T-helper 2 cell treated with Interferon-gamma antibody and Interleukin-4, amounts not matched to agents 5 μg/mL and 100 μg/mL, for 36 hours (primary cell): ENCODE measurements at places on chromosomes 13 and 19.

DNA sequence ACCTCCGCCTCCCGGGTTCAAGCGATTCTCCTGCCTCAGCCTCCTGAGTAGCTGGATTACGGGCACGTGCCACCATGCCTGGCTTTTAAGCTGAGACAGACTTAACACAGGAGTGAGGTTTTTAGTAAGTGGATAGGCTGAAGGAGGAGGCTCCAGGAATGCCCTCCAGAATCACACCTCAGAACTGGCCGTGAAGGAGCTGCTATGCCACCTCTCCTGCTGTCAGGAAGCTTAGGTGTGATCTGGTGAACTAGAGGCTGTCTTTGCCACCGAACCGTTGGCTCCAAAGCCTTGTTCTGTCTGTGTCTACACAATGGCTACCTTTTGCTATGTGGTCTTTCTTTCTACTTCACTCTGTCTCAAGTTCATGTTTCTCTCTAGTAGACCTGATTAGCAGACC is 4.2 kb downstream of the PDCD2L start:
- H3K36me3 ChIP-seq: peaks cover 14% of the 10 kb centered on the region
- no peak overlapping the region for H3K4me3 ChIP-seq
- no peak for DNase-seq
- no peak overlapping the region for H3K27ac ChIP-seq
- peaks cover 4% of the 10 kb centered on the region for H3K4me1 ChIP-seq

- no peak for DNase-seq
- peaks cover 9% of the 10 kb centered on the region for H3K36me3 ChIP-seq
- H3K4me1 ChIP-seq: peaks cover 19% of the 10 kb centered on the region
Observed at GRCh38 chr19:46861691-46862502, 1.1 kb downstream of the ARHGAP35 start.

GRCh38 chr13:96540670-96541069 is 450.8 kb downstream of the HS6ST3 start:
- H3K4me3 ChIP-seq: no peak overlapping the region
- H3K36me3 ChIP-seq: no peaks in the 10 kb centered on the region
- H3K27me3 ChIP-seq: no peaks in the 10 kb centered on the region
- H3K27ac ChIP-seq: no peak overlapping the region

DNA sequence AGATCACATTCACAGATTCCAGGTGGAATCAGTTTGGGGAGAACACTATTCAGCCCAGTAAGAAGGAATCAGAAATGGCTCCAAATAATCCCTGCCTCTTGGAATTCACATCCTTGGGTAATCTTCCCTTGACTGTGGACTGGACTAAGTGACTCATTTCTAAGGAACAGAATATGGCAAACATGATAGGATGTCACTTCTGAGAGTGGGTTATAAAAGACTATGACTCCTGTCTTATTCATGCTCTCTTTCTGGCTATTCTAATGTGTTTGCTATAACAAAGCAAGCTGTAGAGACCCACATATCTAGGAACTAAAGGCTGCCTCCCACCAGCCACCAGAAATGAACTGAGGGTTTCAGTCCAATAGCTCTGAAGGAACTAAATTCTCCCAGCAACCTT is 37.8 kb downstream of the MBD3L2B start:
- H3K4me1 ChIP-seq: peaks cover 3% of the 10 kb centered on the region
- H3K4me3 ChIP-seq: no peak overlapping the region
- H3K36me3 ChIP-seq: peaks cover 7% of the 10 kb centered on the region
- no peaks in the 10 kb centered on the region for H3K27me3 ChIP-seq
- H3K27ac ChIP-seq: no peak overlapping the region
- no peak for DNase-seq

GRCh38 chr13:46100191-46100815 is 4.5 kb downstream of the CPB2 start:
- DNase-seq: no peak
- no peaks in the 10 kb centered on the region for H3K4me1 ChIP-seq
- no peak overlapping the region for H3K4me3 ChIP-seq
- no peak overlapping the region for H3K27ac ChIP-seq
- peaks cover 14% of the 10 kb centered on the region for H3K27me3 ChIP-seq
- no peaks in the 10 kb centered on the region for H3K36me3 ChIP-seq

GRCh38 chr13:96473526-96474180 is 383.7 kb downstream of the HS6ST3 start:
- H3K27me3 ChIP-seq: no peaks in the 10 kb centered on the region
- no peak for DNase-seq
- no peak overlapping the region for H3K4me3 ChIP-seq
- H3K4me1 ChIP-seq: no peaks in the 10 kb centered on the region
- no peaks in the 10 kb centered on the region for H3K36me3 ChIP-seq

DNA sequence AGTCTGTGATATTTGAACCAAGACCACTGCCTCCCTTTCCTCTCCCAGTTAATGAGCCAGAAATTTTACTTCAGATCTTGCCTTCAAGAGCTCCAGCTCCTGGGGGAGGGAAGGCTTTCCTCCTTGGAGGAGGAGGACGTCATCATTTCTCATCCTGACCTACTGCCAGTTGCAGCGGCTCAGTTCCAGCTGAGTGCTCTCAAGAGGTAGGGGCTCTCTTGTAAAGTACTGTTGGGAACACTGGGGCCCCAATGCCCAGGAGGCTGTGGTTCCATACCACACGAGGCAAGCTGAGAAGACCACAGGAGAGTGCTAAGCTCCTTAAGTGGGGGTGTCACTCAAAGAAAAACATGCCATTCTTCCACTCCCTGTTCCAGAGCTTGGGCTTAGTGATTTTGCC is 36.2 kb downstream of the METTL21C start:
- no peak overlapping the region for H3K4me3 ChIP-seq
- H3K36me3 ChIP-seq: peaks cover 41% of the 10 kb centered on the region
- no peaks in the 10 kb centered on the region for H3K4me1 ChIP-seq
- no peak overlapping the region for H3K27ac ChIP-seq
- DNase-seq: no peak

- no peak for DNase-seq
- no peaks in the 10 kb centered on the region for H3K27me3 ChIP-seq
- no peaks in the 10 kb centered on the region for H3K36me3 ChIP-seq
- no peak overlapping the region for H3K27ac ChIP-seq
Observed at GRCh38 chr13:76715075-76715474, 171.1 kb downstream of the KCTD12 start.

GRCh38 chr13:28429685-28430290 is 65.1 kb downstream of the FLT1 start:
- DNase-seq: no peak
- H3K4me3 ChIP-seq: no peak overlapping the region
- no peaks in the 10 kb centered on the region for H3K27me3 ChIP-seq

DNA sequence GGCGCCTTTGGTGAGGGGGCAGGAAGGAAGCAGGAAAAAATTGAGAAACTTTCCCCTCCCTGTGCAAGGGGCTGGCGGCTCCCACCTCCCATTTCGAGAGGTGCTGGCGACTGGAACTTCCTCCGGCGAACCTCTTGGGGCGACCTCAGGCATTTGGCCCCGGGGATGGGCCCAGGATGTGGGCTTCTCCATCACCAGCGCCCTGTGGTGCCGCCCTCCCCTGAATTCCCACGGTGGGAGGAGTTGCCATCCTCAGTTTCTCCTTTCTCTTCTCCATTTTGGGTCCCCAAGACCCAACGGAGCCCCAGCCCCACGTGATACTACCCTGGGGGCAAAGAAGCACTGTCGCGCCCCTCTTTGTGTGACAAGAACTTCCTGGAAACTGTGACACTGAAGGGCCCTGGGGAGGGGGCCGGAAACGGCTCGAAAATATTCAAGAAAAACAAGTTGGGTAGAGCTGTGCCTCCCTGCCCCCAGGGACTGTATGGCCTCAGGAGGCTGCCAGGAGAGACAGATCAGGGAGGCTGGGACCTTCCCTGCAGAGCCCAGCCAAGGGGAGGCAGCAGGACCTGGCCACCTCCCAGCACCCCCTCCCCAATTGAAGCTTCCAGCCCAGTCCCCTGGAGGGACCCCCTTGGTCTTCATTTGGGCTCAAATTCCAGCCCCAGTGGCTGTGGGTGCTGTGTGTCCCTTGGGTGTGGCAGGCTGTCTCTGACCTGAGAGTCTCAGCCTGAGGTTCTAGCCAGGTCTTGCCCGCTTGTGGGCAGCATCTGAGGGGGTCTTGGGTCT is 16.2 kb upstream of the AP1M2 start:
- peaks cover 17% of the 10 kb centered on the region for H3K4me1 ChIP-seq
- H3K27me3 ChIP-seq: peaks cover 3% of the 10 kb centered on the region
- H3K36me3 ChIP-seq: peaks cover 8% of the 10 kb centered on the region

- H3K27ac ChIP-seq: no peak overlapping the region
- H3K27me3 ChIP-seq: peaks cover 83% of the 10 kb centered on the region
- H3K36me3 ChIP-seq: no peaks in the 10 kb centered on the region
- no peak for DNase-seq
- peaks cover 8% of the 10 kb centered on the region for H3K4me1 ChIP-seq
Observed at GRCh38 chr13:110301083-110301482, 5.9 kb downstream of the COL4A1 start.
